ENCODE measurements at places on chromosomes 1 and 21.

- DNase-seq = no peak
Observed at GRCh38 chr1:209101106-209101505, 482.4 kb upstream of the CAMK1G start.

DNA sequence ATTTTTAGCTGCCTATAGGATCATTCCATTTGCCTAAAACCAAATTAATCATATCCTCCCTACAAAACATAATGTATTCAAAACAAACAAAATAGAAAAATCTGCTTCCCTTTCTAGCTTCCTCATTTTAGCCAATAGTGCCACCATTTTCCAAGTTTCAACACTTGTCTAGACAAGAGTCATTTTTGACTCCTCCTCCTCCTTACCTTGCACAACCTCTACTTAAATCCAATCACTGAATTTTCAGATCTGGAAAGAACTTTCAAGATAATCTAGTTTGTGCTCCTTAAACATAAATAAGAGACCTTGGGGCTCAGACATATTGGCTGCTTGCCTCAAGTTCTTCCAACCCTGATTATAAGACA, 7.4 kb downstream of the STX6 start:
- DNase-seq = no peak

GRCh38 chr1:244164511-244164890, 113.4 kb downstream of the ZBTB18 start:
- DNase-seq = no peak

- DNase-seq = peak; percentile 72
Observed at GRCh38 chr1:186905561-186905960, 76.8 kb downstream of the PLA2G4A start.

GRCh38 chr1:212671342-212672031, 28.2 kb downstream of the BATF3 start:
- DNase-seq = peak; percentile 77

DNA sequence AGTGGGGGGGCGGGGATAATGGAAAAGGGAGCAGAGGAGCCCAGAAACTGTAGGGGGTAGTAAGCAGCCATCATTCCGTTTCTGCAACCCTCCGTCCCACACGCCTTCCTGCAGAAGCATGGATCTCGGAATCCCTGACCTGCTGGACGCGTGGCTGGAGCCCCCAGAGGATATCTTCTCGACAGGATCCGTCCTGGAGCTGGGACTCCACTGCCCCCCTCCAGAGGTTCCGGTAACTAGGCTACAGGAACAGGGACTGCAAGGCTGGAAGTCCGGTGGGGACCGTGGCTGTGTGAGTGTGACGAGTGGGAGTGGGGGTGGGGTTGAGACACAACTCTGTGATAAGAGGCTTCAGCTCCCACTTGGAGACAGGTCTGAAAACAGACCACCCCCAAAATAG, 706 bp downstream of the CREB3L4 start:
- no peak for DNase-seq
